ENCODE measurements at places on chromosomes 16 and 17.
A peak's percentile ranks its signal among the peaks of the same experiment; 100 is the strongest.

- no peak for DNase-seq
Measured at GRCh38 chr17:28391401-28391800, 14.6 kb downstream of the SLC46A1 start.

- no peak for DNase-seq
Measured at GRCh38 chr16:67539691-67540635, 11.3 kb downstream of the RIPOR1 start.

DNA sequence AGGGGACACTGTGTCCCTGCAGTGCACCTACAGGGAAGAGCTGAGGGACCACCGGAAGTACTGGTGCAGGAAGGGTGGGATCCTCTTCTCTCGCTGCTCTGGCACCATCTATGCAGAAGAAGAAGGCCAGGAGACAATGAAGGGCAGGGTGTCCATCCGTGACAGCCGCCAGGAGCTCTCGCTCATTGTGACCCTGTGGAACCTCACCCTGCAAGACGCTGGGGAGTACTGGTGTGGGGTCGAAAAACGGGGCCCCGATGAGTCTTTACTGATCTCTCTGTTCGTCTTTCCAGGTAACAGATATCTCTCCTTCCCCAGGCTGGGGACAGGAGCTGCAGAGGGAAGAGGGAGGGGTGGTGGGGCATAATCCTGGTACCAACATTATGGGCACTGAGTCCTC is 1.6 kb downstream of the CD300LG start:
- no peak for DNase-seq

DNA sequence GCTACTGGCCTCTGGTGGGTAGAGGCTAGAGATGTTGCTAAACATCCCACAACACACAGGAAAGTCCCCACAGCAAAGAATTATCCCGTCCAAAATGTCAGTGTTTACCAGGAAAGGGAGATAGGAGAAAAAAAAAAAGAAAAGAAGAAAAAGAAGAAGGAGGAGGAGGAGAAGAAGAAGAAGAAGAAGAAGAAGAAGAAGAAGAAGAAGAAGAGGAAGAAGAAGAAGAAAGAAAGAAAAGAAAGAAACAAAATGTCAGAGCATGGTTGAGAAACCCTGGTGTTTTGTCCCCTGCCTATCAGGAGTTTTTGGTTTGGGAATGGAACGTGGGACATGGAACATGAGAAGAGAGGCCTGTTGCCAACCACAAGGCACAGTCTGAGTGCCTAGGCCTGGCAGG is 2.4 kb downstream of the TMEM95 start:
- DNase-seq: no peak

GRCh38 chr16:57614536-57614935 is 13.9 kb upstream of the ADGRG1 start:
- DNase-seq: no peak

- DNase-seq: peak; percentile 60
Measured at GRCh38 chr17:58643147-58643546, 48.7 kb downstream of the TEX14 start.

DNA sequence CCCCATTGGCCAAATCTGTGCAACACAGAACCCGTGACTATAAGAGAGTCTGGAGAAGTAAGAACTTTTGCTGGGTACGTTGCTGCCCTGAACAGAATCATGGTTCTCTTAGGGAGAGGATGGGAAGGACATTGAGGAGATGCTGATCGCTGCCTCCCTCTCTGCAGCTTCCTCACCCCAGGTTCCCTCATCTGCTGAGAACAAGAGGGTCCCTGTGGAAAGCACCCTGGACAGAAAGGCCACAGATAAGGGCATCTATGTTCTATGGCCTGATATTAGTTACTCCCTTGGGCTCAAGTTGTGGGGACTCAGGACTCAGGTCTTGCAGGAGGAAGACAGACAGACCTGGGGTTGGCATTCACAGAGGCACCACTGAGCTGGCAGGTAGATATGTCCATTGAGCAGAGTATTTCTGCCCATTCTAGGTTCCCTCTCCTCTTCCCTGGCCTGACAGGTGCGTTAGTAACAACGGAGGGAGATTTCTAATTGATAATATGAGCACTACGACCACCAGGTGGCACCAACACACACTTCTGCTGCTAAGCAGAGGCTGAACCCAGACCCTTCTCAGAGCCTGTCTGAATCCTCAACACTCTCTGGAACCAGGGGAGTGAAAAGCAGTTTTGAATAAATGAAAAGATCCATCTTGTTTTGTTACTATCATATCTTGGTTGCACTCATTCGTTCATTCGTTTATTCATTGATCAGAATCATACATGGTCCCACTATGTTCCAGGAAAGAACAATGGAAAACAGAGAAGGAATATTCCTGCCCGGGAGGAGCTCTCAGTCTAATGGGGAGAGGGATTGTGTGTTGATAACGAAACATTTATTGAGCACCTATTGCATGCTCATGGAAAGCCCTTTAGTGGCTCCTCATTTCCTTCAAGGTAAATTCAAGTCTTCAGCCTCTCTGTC is 56.4 kb downstream of the SLC6A2 start:
- DNase-seq: peak; percentile 55

DNA sequence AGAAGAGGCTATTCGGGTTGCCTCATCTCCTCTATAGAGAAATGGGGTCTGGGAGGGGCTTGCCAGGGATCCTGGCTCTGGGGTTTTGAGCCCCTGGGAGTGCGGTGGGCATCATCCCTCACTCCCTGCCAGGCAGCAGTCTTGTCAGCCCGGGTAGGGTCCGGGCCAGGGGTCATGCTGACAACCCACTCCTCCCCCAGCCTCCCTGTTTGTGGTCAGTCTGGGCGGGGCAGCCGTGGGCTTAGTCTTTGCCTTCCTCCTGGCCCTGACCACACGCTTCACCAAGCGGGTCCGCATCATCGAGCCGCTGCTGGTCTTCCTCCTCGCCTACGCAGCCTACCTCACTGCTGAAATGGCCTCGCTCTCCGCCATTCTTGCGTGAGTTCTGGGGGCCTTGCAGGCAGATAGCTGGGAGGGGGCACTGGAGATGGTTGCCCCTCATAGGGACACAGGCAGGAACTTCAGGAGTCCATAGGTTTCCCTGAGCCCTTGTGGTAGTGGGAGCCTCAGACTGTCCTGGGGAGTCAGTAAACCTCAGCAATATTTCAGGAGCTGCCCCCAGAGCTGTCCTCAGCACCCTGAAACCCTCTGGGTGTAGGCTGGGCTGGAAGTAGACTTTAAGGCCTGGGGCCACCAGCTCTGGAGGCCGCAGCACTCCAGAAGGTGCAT is 6.9 kb downstream of the SLC9A5 start:
- no peak for DNase-seq

DNA sequence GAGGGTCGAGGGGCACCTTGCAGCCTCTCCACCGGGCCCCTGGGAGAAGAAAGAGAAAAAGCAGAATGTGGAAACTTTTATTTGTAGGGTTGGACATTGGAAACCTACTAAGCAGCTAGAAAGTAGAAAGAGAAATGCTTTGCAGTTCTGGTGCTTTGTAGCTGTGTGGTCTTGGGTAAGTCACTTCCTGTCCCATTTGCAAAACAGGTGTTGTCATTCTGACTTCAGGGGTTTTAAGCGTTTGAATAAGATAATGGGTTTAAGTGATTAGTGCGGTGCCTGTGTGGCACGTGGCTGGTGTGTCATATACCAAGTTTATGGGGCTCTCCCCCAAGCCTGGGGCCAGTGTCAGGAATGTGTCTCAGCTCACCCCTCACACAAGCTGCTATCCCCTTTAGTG is 1.6 kb downstream of the CA4 start:
- DNase-seq: no peak

- no peak for DNase-seq
Measured at GRCh38 chr17:44120851-44121605, 2.4 kb downstream of the HDAC5 start.
